Stimulated activated CD8-positive, alpha-beta memory T cell treated with anti-CD3 and anti-CD28 coated beads, Interleukin-7, amount 100 ng/mL, for 1 hour (primary cell): ENCODE measurements at places on chromosomes 1 and 21.

GRCh38 chr1:55337801-55338447 lies 122.8 kb upstream of the USP24 start:
- DNase-seq, result no peak

DNA sequence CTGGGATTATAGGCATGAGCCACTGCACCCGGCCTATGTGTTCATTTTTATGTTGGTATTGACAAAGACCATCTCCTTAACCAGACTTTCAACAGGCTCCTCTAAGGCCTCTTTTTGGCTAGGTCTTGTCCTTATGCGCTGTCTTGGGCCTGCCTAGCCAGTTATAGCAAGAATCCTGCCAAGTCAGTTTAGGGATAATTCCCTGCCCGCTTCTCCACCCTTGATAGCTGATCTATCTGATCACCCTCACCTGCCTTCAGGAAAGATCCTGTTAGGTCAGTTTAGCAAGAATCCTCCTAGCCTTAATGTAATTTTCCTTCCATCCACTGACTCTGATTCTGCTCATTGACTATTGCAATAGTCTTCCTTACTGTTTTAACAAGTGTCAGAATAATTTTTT lies 2.4 kb upstream of the B4GALT3 start:
- DNase-seq, result no peak

DNA sequence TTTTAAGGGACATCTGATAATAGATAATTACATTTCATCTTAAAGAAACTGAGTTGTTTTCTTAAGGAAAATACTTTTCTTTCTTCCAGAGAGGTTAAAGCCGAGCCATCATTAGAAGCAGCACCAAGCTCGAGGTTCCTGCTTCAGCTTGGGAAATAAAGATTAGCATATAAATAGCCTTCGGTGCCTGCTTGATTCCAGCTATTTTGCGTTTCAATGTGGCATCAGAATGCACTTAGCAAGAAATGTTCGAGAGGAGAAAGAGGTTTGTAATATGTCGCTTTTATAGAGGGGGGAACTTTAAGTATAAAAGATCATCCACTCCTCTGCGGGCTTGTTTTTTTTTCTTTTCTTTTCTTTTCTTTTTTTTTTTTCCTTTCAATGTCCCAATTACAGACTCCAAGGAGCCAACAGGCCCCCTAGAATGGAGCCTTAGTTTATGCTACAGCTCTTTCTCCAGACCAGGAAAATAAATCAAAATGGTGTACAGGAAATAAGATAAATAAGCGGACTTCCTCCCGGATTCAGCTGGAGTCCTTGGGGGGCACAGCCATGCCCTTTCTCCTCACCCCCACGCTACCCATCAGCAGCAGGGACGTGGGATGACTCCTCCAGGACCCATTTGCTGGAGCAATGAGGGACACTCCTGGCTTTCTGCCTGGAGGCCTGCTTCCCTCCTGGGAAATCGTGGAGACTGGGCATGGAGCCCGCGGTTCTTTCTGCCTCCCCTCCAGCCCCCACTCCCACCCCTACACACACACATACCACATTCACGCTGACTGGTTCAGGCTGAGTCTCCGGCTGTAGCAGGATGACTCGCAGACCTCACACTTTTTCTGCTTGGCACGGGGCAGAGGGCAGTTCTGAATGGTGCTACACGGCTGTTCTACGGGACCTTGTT lies 131.6 kb downstream of the RRAGC start:
- DNase-seq, result no peak

GRCh38 chr1:29635501-29636263 lies 399.4 kb downstream of the PTPRU start:
- DNase-seq, result no peak

GRCh38 chr1:239550178-239550577 lies 163.8 kb downstream of the CHRM3 start:
- DNase-seq, result no peak

DNA sequence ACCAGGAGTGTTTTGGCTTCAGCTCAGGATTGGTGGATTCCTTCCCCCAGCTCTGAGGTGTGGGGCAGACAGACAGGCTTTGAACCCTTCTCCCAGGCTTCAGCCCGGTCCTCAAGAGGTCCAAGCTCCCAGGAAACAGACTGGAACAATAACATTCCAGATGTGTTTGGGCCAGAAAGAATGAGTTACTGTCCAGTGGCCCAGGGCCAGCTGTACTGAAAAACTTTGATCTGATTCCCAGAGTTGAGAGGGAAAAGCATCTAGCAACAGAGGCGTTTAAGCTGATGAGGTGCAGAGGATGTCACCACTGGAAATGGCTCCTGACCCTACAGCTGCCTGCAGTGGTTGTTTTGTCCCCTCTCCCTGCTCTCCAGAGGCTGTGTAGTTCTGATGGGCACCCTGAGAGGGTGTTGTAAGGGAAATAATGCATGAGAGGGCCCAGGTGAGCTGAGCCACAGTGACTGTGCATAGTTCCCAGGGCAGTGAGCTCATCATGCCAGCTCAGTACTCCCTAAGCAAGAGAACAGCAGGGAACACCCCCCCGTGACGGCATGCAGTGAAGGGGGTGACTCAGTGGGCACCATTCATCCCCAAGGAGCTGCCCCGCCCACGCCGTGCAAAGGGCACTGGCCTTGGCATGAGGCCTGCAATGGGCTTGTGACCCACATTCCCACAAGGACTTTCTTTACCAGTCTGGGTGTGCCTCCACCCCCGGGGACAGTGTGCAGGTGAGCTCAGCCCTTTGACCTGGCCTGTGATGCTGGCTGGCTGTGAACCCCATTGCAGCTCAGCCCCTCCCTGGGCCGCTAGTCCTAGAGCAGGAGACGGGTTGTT lies 13.8 kb upstream of the SFN start:
- DNase-seq, result no peak

- DNase-seq, result no peak
Observed at GRCh38 chr1:230818367-230818766, 50.0 kb downstream of the C1orf198 start.

DNA sequence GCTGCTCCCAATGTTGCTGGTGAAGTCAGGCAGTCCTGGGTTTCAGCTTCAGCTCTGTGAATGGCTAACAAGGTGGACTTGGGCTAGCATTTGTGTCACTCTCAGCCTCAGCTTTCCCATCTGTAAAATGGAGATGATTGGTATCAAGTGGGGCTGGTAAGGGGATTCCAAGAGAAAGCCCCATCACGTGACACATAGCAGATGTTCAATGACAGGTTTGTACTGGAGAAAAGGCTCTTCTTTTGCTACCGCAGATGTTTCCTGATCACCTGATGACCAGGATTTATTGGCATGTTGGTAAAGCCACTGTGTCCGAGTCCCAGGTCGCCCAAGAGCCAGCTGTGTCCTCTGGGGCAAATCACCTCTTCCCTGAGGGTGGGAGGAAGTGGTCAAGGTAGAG lies 335.0 kb downstream of the MATN1 start:
- DNase-seq, result no peak

- DNase-seq, result no peak
Observed at GRCh38 chr1:22428672-22429071, 23.0 kb upstream of the ZBTB40 start.

GRCh38 chr1:204959374-204959773 lies 83.6 kb upstream of the CNTN2 start:
- DNase-seq, result no peak

- no peak for DNase-seq
Observed at GRCh38 chr1:242448910-242449645, 75.4 kb downstream of the PLD5 start.

GRCh38 chr1:205497351-205497750 lies 7.1 kb upstream of the CDK18 start:
- DNase-seq, result no peak

DNA sequence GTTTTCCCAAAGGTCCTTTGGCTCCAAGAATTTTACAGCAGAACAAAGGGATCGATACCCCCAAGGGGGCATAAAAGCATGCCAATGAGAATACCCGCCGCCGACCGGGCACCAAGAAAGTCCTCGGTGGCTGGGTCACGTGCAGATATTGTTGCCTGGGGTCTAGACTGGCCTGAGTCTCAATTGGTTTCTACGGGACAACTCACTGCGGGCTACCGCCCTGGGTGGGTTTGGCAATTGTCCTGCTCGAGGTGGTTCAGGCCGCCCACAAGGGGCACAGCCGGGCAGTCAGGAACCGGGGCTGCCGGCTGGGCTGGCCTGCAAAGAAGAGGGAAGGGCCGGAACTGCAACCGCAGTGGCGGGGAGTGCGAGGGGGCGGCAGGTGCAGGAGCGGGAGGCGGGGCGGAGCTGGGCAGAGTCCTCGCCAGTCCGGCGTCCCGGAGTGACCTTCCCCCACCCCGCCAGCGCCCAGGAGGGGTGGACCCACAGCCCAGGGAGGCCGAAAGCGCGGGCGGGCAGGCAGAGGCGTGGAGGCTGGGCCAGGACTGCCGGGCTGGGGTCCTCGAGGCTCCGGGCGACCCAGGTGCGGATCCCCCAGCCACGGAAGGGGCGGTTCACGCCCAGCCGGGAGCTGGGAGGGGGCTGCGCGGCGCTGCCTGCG lies 926 bp upstream of the ATP1B1 start:
- peak; percentile 10 for DNase-seq

GRCh38 chr1:10909697-10910680 lies 102.5 kb upstream of the TARDBP start:
- DNase-seq, result peak; percentile 61
